ENCODE measurements at places on chromosomes 12 and 14.

DNA sequence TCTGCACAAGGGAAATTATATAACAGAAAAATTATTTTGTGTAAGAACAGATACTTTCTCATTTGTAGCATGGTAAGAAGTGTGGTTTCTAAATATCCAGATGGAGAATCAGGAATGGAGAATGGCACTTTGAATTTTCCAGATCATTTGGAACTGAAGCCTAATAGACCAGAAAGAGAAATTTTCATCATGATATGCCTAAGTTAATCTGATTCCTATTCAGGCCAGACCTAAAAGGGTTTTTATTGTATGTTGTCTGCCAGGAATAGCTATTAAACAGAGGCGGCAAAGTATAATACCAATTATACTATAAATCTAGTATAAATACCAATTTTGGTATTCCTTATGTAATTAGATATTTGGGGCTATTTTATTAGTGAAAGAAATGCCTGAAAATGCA is 382.7 kb upstream of the FAR2 start:
- DNase-seq, result no peak

GRCh38 chr12:45276154-45276755 is 60.4 kb downstream of the ANO6 start:
- no peak for DNase-seq

GRCh38 chr12:117148642-117149041 is 41.6 kb downstream of the FBXO21 start:
- no peak for DNase-seq

DNA sequence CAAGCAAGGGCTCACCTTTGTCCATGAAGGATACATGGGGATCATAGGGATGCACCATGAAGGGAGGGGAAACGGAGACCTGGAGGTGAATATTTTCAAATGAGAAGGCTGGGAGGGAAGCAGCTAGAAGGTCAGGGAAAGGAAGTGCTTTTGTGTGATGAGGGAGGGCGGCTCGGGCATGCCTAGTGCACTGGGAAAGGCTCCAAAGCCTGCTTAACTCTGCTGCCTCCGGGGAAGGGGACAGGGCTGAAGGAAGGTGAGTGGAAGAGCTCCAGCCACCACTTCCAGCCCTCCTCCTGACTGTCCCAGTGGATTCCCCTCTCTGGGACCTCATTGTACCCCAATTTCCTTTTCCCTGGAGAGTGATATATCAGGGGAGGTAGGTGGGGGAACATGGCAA is 149.4 kb upstream of the PRMT8 start:
- DNase-seq, result no peak

DNA sequence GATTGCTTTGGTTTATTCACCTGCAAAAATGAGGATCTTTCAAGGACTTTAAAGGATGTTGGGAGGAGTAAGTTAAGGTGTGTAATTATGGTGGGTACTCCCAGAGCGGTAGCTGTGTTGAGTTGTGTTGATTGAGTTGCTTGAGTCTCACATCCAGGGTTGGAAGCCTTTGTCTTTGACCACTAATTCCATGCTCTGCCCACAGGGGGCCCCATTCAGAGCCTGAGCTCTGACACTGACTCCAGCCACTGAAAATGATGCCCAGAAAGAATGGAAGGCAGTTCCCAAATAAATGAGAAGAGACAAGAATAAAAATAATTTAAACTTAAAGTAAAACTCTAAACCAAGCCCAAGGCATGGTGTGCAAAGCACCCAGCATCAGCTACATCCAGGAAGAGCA is 237.4 kb upstream of the PWP1 start:
- DNase-seq, result peak; percentile 16

- DNase-seq, result no peak
These were observed 248.5 kb downstream of the DUSP6 start for GRCh38 chr12:89103831-89104230.

- DNase-seq, result no peak
These were observed 3.5 kb downstream of the RDH12 start for GRCh38 chr14:67705211-67705610.

DNA sequence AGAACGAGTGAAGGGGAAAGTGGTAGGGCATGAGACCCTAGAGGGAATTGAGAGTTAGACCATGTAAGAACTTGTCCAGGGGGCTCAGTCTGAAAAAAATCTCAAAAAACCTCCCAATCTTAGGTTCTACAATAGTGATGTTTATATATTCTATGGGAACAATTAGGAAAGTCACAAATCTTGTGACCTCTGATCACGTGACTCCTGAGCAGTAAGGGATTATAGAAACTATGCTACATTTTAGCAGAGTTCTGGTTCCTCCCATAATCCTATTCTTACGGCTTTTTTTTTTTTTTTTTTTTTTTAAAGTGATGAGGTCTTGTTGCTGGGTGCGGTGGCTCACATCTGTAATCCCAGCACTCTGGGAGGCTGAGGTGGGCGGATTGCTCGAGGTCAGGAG is 5.8 kb downstream of the ADCK1 start:
- DNase-seq, result no peak

DNA sequence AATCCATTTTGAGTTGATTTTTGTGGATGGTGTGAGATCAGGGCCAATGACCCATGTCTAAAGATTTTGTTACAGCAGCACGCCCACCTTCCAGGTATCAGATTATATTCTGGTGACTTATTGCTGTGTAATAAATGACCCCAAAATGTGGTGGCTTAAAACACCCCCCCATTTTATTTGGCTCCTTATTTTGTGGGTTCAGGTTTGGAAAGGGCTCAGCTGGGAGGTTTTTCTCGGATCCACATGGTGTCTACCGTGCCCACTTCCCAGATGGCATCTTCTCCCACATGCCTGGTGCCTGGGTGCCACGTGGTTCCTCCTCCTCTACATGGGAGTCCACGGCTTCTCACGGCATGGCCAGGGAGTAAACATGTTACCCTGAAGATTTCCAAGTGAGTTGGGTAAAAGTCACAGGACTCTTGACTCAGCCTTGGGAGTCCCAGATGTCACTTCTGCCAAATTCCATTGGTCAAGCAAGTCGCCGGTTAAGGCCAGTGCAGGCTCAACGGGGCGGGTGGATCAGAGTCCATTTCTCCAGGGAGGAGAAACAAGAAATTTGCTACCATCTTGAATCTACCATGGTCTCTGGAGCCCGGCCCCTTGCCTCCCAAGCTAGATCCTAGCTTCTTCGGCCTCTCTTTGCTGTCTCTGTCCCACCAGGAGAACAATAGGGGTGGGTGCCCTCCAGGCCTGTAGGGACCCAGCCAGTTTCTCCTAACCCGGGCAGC is 214.3 kb downstream of the KIF26A start:
- no peak for DNase-seq

DNA sequence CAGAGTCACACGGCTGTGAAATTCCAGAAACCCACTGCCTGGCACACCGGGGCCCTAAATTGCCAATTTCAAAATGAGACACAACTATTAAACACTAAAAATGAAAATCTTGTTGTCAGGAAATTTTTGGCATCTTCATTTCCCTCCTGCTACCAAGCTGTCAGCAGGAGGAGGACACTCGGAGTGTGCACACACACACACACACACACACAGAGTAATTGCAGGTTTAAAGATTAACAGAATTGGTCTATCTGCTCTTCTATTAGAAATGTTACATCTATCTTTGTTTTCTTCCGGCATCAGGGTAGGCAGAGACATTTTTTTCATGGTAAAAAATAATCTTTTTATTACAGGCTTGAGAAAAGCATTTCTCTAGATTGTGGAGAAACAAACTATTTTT is 314.2 kb downstream of the EGLN3 start:
- DNase-seq, result no peak

- DNase-seq, result no peak
These were observed 108.6 kb downstream of the PPM1A start for GRCh38 chr14:60357551-60358149.
